ENCODE measurements at places on chromosomes 4 and X.

DNA sequence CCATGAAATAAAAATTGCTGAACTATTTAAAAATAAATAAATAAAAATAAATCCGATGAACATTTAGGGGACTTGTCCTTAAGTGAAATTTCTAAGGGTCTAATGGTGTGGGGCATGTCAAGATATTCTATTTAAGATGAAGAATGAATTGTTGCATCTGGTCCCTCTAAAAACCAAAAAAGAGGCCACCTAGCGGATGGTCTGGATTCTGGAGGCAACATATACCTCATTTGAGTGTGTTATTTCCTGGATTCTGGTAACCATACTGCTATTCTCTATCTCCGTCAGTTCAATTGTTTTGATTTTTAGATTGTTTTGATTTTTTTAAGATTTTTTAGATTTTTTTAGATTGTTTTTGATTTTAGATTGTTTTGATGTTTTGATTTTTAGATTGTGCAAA lies 28.3 kb downstream of the AGTR2 start:
- DNase-seq = no peak

DNA sequence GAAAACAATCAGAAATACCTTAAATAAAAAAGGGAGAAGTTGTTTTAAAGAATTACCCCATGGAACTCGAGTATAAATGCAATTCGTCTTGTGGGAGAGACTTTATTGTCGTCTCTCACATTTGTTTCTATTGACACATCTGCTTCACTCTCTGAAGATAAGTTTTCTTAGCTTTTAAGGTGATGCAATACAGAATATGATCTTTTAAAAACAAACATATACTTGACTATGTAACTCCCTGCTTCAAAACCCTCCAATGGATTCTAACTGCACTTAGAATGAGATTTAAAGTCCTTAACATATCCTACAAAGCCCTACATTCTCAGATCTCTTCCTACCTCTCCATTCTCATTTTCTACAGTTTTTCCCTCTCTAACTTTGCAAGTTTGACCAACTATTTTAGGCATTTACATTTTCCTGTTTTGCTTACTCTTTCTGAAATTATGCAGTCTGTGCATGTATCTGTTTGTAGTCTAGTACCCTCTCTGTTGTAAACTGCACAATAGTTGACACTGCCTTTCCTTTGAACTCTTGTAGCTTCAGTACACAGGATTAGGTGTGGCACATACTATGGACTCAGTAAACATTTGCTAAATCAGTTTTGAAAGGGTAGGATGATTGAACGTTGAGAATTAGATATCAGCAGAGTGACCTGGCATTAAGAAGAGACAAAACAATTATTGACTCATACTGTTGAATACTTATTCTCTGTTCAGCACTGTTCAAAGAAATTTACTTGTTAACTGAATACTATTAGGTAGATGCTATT lies 59.8 kb downstream of the AGTR2 start:
- no peak for DNase-seq

DNA sequence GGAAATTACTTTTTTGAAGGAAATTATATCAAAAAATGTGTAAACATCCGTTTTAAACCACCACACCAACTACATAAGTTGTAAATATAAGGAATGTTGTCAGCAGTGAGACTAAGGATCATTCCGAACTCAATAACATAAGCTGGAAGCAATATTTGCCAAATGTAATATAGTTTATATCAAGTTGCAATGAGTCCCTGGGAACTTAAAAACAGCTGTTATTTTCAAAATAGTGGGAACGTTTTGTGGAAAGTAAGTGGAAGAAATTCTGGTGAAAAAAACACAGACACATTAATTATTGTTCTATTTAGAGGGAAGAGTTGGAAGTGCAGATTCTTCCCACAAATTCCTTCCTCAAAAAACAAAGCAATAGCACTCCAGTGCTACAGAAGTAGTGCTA lies 444.3 kb downstream of the NAP1L3 start:
- DNase-seq = no peak

- DNase-seq = no peak
These were observed 171.1 kb downstream of the PALLD start for GRCh38 chr4:168667921-168668320.

- DNase-seq = no peak
These were observed 111.8 kb upstream of the DKK2 start for GRCh38 chr4:107147873-107148272.

GRCh38 chrX:9677098-9677739 lies 88.4 kb downstream of the GPR143 start:
- no peak for DNase-seq

DNA sequence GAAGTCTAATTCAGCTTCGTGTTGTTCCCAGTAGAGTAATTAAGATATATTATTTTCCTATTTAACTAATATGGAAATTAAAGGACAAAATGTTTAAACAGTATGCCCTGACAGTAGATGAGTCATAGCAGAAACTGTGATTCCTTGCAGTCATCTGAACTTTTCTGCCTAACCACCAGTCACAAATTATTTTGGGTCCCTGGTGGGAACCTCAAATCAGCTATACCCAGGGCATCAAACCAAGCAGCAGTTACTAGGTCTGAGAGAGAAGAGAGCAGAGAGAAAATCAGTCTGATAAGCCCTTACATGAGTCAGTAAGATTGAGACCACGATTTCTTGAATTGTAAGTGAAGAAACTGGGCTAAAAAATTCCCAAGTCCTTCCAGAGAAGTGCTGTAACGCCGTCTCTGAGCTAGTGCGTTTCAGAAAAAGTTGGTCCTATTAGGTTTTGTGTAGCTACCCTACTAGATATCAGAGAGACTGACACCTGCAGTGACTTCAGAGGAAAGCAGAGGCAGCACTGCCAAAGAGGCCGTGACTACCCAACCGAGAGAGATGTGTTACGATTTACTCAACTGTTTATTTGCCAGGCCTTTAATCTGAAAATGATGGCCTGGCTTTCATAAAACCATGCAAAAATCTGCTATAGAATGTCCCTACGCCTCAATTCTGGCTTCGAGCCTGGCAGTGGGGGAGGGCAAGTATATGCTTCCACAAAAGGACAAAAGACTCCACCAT lies 21.7 kb upstream of the GPM6A start:
- no peak for DNase-seq

GRCh38 chr4:112817933-112818593 lies 181.1 kb downstream of the LARP7 start:
- DNase-seq = no peak

GRCh38 chr4:8459867-8460445 lies 19.4 kb downstream of the TRMT44 start:
- no peak for DNase-seq

DNA sequence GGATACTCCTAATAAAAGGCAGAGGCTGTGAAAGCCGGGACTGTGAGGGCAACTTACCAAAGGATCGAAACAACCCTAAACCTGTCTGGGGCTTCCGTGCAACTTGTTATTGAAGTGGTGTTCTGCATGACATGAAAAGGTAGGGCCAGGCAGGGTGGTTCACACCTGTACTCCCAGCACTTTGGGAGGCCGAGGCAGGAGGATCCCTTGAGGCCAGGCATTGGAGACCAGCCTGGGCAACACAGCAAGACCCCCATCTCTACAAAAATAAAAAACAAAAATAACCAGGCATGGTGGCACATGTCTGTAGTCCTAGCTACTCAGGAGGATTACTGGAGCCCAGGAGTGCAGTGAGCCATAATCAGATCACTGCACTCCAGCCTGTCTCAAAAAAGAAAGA lies 12.3 kb downstream of the CASP3 start:
- no peak for DNase-seq

DNA sequence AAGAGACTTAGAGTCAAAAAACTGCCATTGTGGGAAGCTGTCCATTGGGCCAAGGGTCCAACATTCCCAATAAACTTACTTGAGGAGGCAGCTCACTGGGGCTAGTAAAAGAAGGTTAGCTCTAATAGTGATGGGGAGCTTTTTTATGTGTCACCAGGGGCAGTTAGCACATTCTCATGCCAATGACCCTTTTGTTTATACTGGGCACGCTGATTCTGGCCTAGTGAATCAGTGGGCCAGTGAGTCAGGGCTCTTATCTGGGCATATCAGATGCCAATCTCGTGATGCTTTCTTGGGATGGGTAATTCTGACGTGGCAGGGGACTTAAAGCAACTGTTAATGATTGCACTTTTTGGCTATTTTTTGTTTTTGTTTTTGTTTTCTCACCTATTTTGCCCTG lies 27.8 kb downstream of the TCEAL1 start:
- DNase-seq = no peak
